ENCODE measurements at places on chromosomes 16 and 17. TPM values are rescaled to one million over a fixed set of nuclear protein-coding genes. Genes with fewer than 3 reads are reported as not detected.

The TP53TG3B gene
- not detected for total RNA-seq

The ATPAF2 gene
- total RNA-seq, result 23.4 TPM

DNA sequence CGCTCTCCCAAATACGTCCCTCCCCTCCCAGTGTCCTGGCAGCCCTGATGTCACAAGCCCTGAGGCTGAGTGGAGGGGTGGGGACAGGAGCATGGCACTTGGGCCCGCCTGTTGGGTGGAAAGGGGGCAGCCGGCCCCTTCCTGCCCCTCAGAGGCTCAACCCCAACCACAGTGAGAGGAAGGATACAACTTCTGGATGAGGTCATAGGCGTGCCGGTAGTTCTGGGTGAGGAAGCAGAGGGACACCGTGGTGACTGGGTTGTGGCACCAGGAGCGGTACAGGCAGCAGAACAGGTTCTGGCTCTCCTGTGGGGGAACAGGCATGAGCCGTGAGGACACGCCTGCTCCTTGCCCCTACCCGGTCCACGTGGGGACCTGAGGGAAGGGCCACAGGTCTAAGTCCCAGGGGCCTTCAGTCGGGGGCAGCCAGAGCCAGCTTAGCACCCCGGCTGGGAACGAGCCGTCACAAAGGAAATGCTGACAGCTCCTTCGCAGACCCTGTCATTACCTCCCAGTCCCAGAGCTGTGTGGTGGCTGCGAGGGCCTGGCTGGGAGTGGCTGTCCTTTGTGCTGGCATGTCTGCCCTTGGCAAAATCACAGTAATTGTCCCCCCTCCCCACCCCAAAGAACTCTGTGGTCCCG is 11.2 kb upstream of the MTSS2 start:
- H3K4me3 ChIP-seq, result no peak overlapping the region
- peaks cover 12% of the 10 kb centered on the region for H3K36me3 ChIP-seq
- no peaks in the 10 kb centered on the region for H3K27me3 ChIP-seq
- peaks cover 54% of the 10 kb centered on the region for H3K4me1 ChIP-seq
- H3K27ac ChIP-seq, result peak overlapping the region; percentile 80

DNA sequence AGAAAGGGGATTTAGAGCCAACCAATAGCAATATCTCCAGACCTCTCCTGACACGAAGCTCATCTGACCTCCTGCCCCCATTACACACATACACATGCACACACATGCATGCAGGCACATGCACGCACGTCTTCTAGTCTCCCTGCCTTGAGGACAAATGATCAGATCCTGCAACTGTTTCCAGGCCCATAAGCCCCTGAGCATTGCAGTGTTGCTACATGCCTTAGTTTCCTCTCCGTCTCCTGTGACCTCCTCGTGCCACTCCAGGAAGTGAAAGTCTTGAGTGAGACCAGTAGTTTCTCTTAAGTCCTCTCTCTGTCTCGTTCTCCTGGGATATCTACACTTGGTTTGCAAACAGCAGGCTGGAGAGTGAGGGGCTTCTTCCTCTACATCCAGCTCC is 8.2 kb downstream of the CIITA start:
- DNase-seq, result no peak
- H3K4me1 ChIP-seq, result no peaks in the 10 kb centered on the region
- H3K27ac ChIP-seq, result no peak overlapping the region
- H3K36me3 ChIP-seq, result no peaks in the 10 kb centered on the region

DNA sequence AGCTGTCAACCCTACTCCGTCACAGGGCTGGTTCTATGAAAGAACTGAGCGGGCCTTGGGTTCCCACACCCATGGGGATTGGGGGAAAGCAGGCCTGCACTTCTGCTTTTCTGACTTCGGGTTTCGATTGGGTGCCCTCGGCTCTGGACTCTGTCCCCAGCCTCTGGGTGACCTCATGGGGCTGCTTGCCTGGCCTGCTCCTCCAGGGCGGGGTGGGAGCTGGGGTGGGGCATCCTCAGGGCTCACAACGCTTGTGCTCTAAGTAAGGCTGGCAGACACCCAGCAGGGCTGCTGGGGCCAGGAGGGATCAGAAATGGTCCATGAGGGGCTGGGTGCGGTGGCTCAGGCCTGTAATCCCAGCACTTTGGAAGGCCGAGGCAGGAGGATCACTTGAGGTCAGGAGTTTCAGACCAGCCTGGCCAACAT is 19.2 kb downstream of the ARHGAP27 start:
- H3K27me3 ChIP-seq, result peaks cover 2% of the 10 kb centered on the region
- DNase-seq, result no peak
- no peak overlapping the region for H3K4me3 ChIP-seq
- peaks cover 8% of the 10 kb centered on the region for H3K4me1 ChIP-seq
- no peak overlapping the region for H3K27ac ChIP-seq

- DNase-seq, result no peak
- H3K4me3 ChIP-seq, result no peak overlapping the region
- peaks cover 4% of the 10 kb centered on the region for H3K36me3 ChIP-seq
- peaks cover 33% of the 10 kb centered on the region for H3K27me3 ChIP-seq
These were observed 2.9 kb downstream of the CFAP97D1 start for GRCh38 chr17:43782913-43783680.

GRCh38 chr16:870856-871561 is 70.5 kb upstream of the GNG13 start:
- peaks cover 11% of the 10 kb centered on the region for H3K36me3 ChIP-seq
- H3K4me1 ChIP-seq, result no peaks in the 10 kb centered on the region
- DNase-seq, result no peak
- H3K4me3 ChIP-seq, result no peak overlapping the region
- H3K27me3 ChIP-seq, result no peaks in the 10 kb centered on the region
- H3K27ac ChIP-seq, result no peak overlapping the region

DNA sequence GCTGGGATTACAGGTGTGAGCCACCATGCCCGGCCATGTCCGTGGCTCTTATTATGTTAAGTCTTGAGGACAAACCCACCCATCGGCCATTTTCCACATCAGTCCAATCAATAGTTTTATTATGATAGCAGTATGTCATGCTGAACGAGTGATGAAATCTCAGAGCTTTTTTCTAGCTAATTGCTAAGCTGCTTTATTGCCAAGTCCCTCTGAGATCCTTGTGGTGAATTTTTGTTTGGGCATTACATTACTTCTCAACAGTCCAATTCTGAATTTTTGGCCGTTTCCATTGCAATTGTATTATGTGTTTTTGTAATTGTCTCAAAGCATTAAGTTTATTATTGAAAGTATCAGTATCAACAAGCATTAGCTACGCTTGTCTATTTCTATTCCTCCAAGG is 10.9 kb downstream of the RNF112 start:
- H3K4me3 ChIP-seq, result no peak overlapping the region
- H3K27me3 ChIP-seq, result peaks cover 7% of the 10 kb centered on the region
- DNase-seq, result no peak
- no peak overlapping the region for H3K27ac ChIP-seq
- H3K36me3 ChIP-seq, result no peaks in the 10 kb centered on the region
- peaks cover 34% of the 10 kb centered on the region for H3K4me1 ChIP-seq
